Muscle of leg (tissue), 16 donors: ENCODE measurements at places on chromosomes 5 and 9. TPM values are rescaled to one million over a fixed set of nuclear protein-coding genes. Genes with fewer than 3 reads are reported as not detected.

DNA sequence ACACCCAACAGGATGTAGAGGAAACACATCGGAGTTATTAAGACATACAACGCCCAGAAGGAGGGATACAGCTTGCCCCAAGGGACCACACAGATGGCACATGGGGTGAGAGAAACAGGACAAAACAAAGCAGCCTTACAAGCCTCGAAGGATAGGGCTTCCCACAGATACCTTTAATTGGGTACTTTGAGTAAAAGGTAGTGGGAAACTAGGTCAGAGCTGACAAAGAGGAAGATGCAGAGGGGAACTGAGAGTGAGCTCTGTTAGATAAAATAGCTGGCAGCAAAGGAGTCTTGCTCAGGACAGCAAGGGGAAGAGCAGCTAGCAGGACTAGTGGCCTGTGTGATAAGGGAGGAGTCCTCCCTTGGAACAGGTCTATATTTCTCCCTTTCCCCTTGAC is 48.2 kb downstream of the OTP start:
- H3K4me3 ChIP-seq = no peak overlapping the region
- H3K27ac ChIP-seq = no peak overlapping the region
- H3K4me1 ChIP-seq = no peaks in the 10 kb centered on the region
- DNase-seq = peak; percentile 3
- H3K27me3 ChIP-seq = no peaks in the 10 kb centered on the region

- H3K27ac ChIP-seq = no peak overlapping the region
- DNase-seq = no peak
- no peaks in the 10 kb centered on the region for H3K4me1 ChIP-seq
- H3K27me3 ChIP-seq = no peaks in the 10 kb centered on the region
- no peaks in the 10 kb centered on the region for H3K36me3 ChIP-seq
- H3K4me3 ChIP-seq = no peak overlapping the region
These were observed 22.5 kb downstream of the CCDC152 start for GRCh38 chr5:42779083-42779482.

DNA sequence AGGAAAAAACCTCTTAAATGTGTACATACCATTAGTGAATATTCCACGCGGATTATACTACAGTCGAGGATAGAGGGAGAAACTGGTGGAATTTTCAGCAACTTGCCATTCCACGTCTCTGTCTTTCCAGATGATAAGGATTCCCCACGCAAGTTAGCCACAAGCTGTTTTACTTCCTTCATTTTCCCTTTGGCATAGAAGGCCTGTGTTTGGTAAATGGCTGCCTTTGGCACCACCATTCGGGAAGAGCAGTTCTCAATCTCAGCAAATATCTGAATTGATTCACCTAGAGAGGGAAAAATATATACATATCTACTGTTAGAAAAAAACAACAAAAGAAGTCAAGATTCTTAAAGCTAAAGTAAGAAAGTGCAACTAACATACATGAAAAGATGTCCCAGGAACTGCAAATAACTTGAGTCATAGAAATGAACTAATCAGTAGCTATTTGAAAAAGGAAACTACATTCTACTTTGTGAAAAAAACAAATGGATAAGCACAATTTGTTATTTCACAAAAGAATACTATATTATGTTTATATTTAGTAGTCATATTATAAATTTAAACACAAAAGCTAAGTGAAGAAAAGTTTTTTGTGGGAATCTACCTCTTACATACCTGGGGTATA is 8.1 kb downstream of the ARRDC3 start:
- H3K27ac ChIP-seq = no peak overlapping the region
- H3K36me3 ChIP-seq = peaks cover 31% of the 10 kb centered on the region
- no peak for DNase-seq
- no peaks in the 10 kb centered on the region for H3K4me1 ChIP-seq

GRCh38 chr5:23268136-23268535 is 239.3 kb upstream of the PRDM9 start:
- no peaks in the 10 kb centered on the region for H3K4me1 ChIP-seq
- DNase-seq = peak; percentile 34
- H3K27me3 ChIP-seq = no peaks in the 10 kb centered on the region
- H3K36me3 ChIP-seq = no peaks in the 10 kb centered on the region
- no peak overlapping the region for H3K27ac ChIP-seq

The FOXD4L6 gene
- total RNA-seq = 0.13 TPM

GRCh38 chr5:137822158-137822764 is 45.4 kb upstream of the MYOT start:
- no peaks in the 10 kb centered on the region for H3K27me3 ChIP-seq
- peak; percentile 50 for DNase-seq

- H3K36me3 ChIP-seq = peaks cover 4% of the 10 kb centered on the region
- no peaks in the 10 kb centered on the region for H3K27me3 ChIP-seq
- no peak for DNase-seq
- no peak overlapping the region for H3K4me3 ChIP-seq
These were observed 10.2 kb downstream of the FBXO10 start for GRCh38 chr9:37565661-37566618.

The CYLC2 gene
- not detected for total RNA-seq

GRCh38 chr9:84670138-84671041 is 861 bp downstream of the NTRK2 start:
- H3K4me1 ChIP-seq = peaks cover 23% of the 10 kb centered on the region
- peak overlapping the region; percentile 72 for H3K27ac ChIP-seq
- peaks cover 40% of the 10 kb centered on the region for H3K27me3 ChIP-seq
- no peaks in the 10 kb centered on the region for H3K36me3 ChIP-seq
- peak; percentile 36 for DNase-seq

- peaks cover 15% of the 10 kb centered on the region for H3K36me3 ChIP-seq
- H3K4me3 ChIP-seq = no peak overlapping the region
- no peak for DNase-seq
- H3K27ac ChIP-seq = no peak overlapping the region
- H3K4me1 ChIP-seq = peaks cover 17% of the 10 kb centered on the region
- H3K27me3 ChIP-seq = no peaks in the 10 kb centered on the region
These were observed 2.6 kb upstream of the ALAD start for GRCh38 chr9:113403646-113404045.

GRCh38 chr5:72015103-72015548 is 92.1 kb upstream of the MAP1B start:
- H3K36me3 ChIP-seq = no peaks in the 10 kb centered on the region
- DNase-seq = peak; percentile 37
- H3K4me1 ChIP-seq = no peaks in the 10 kb centered on the region
- no peaks in the 10 kb centered on the region for H3K27me3 ChIP-seq
- no peak overlapping the region for H3K27ac ChIP-seq

- peaks cover 22% of the 10 kb centered on the region for H3K27me3 ChIP-seq
- H3K27ac ChIP-seq = no peak overlapping the region
- no peak overlapping the region for H3K4me3 ChIP-seq
- no peaks in the 10 kb centered on the region for H3K36me3 ChIP-seq
These were observed 11.1 kb upstream of the PSD2 start for GRCh38 chr5:139784488-139784887.

DNA sequence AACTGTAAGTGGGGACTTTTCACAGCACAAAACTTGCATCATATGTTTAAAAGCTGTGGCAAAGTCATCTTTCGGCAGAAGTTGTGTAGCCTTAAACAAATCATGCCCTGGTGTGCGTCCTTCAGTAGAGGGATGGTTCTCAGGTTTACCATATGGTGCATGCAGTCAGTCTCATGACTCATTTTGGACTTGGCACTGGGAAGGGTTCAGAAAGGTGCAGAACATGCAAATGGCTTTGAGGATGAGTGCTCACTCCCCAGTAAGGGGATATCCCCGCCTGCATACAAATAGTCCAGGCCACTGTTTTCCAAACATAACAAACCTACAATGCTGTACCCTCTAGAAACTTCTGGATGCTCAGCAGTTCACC is 260.3 kb downstream of the NDUFS4 start:
- no peak overlapping the region for H3K27ac ChIP-seq
- H3K4me3 ChIP-seq = no peak overlapping the region
- H3K4me1 ChIP-seq = peaks cover 2% of the 10 kb centered on the region
- H3K36me3 ChIP-seq = no peaks in the 10 kb centered on the region
- H3K27me3 ChIP-seq = no peaks in the 10 kb centered on the region

DNA sequence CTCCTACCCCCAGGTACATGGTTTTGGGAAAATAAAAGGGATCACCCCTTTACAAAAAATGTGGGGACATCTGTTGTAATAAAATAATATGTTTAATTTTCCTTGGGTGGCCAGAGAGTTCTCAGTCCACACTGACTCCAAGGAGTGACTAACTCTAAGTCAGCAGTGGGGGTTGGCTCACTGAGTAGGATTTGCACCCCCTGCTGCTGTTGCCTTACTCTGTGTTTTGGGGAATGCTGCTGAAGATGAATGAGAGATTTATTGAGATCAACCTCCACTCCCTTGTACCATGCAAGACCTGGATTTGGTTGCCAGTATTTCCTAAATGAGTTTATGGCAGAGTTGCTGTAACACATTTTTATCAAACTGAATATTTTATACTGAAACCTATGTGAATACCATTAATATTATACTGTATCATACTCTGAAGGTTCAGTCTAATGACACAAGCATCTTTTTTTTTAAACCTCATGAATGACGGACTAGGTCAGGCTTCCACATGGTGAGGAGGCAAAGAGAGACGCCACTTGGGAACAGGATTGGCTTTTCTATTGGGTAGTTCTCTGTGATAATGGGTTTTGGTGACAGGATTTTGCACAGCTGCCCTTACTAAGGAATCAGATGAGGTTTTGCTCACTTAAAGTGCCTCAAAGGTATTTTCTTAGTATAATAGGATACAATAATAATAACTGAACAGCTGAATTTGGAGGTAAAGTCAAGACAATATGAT is 121.3 kb upstream of the OSMR start:
- no peaks in the 10 kb centered on the region for H3K27me3 ChIP-seq
- H3K27ac ChIP-seq = no peak overlapping the region
- no peak for DNase-seq
- no peak overlapping the region for H3K4me3 ChIP-seq
- H3K4me1 ChIP-seq = peaks cover 7% of the 10 kb centered on the region
- no peaks in the 10 kb centered on the region for H3K36me3 ChIP-seq

The SLC4A9 gene
- 0.04 TPM for total RNA-seq

DNA sequence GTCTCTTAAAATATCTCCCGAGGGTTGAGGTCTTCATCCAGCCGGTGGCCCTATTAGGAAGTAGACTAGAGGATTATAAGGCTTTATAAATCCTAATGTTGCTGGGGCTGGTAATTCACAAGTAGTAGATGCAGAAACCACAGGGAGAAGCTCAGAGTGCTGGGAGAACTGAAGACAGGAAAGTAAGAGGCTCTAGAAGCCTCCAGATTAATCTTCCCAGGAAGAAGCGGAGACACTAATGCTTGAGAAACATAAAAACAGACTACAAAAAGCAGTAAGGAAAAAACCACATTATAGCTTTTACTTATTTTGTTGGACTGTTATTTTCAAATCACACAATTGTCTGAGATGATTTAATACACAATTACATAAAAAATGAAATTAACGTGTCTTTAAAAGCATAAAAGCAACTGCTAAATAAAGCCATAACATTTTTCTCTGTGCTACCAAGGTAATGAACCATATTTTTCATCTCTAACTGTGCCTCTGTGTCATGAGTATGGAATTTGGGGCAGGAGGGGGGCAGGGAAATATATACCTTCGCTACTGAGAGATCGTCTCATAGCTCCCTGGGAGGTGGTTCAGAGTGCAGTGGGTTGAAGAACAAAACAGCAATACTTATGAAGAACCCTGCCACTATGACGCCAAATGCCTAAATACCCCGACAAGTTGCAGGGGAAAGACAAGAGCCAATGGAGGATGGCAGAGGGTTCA is 806.2 kb upstream of the WWC1 start:
- no peak overlapping the region for H3K27ac ChIP-seq
- no peaks in the 10 kb centered on the region for H3K36me3 ChIP-seq
- H3K27me3 ChIP-seq = no peaks in the 10 kb centered on the region
- no peaks in the 10 kb centered on the region for H3K4me1 ChIP-seq
- no peak for DNase-seq

- H3K4me3 ChIP-seq = no peak overlapping the region
- no peaks in the 10 kb centered on the region for H3K36me3 ChIP-seq
- no peak overlapping the region for H3K27ac ChIP-seq
- H3K27me3 ChIP-seq = no peaks in the 10 kb centered on the region
- peaks cover 2% of the 10 kb centered on the region for H3K4me1 ChIP-seq
These were observed 142.9 kb downstream of the GNA14 start for GRCh38 chr9:77505232-77505631.

- H3K4me1 ChIP-seq = no peaks in the 10 kb centered on the region
- H3K27ac ChIP-seq = no peak overlapping the region
- no peak for DNase-seq
- H3K4me3 ChIP-seq = no peak overlapping the region
These were observed 1696.9 kb upstream of the WWC1 start for GRCh38 chr5:166594567-166594966.

GRCh38 chr5:57692582-57693487 is 210.2 kb upstream of the ACTBL2 start:
- no peak overlapping the region for H3K27ac ChIP-seq
- peaks cover 14% of the 10 kb centered on the region for H3K4me1 ChIP-seq
- H3K27me3 ChIP-seq = no peaks in the 10 kb centered on the region
- DNase-seq = peak; percentile 57
- no peaks in the 10 kb centered on the region for H3K36me3 ChIP-seq
- H3K4me3 ChIP-seq = no peak overlapping the region

The BRINP1 gene
- 0.18 TPM for total RNA-seq
